ENCODE measurements at places on chromosomes 3 and 15.

- no peak for DNase-seq
Measured at GRCh38 chr3:189286188-189286587, 114.4 kb downstream of the TPRG1 start.

DNA sequence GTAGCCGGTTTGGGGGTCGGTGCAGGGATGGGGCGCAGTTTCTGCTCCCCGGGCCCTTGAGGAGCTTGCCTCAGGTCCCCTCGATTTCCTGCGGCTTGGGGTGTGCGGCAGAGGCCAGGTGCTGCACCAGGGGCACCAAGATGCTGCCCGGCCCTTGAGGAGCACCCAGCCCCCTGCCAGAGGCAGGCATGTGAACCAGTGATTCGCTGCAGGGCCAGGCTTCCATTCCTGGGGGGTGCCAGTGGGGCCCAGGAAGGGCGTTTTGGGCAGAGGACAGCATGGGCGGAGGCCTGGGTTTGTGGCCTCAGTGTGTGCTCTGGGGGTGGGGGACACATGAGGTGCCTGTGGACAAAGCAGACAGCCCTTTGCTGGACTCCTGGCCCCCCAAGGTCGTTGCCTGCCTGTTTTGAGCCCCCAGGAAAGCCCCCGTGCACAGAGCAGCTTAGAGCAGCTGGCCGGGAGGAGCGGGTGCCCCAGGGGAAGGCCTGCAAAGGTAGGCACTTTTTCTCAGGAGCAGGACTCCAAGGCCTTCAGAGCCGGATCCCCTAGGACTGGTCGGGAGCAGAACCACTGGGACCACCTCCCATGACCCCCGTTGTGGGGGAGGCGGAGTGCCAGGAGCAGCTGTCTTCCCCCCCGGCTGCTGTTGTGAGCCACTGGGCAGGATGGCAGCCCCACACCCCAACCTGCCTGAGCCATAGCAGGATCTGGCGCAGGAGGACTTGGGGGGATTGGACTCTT, 1.6 kb downstream of the PLXNA1 start:
- no peak for DNase-seq

DNA sequence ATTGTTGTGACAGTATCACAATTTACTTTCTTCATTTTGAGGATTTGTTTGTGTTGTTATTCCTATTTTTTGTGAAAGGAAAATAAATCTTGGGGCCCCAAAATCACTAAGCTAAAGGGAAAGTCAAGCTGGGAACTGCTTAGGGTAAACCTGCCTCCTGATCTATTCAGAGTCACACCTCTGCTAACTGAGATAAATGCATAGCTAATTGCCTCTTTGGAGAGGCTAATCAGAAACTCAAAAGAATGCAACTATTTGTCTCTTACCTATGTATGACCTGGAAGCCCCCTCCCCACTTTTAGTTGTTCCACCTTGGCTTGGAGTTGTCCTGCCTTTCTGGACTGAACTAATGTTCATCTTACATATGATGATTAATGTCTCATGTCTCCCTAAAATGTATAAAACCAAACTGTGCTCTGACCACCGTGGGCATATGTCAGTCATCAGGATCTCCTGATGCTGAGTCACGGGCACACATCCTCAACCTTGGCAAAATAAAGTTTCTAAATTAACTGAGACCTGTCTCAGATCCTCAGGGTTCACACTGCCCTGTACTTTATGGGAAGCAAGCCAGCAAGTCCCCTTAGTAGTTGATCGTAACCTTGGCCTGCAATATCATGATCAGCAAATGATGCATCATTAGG, 523.2 kb upstream of the GOLIM4 start:
- DNase-seq, result no peak

GRCh38 chr15:29529043-29529442, 259.4 kb upstream of the NSMCE3 start:
- no peak for DNase-seq

GRCh38 chr3:141414800-141415462, 46.6 kb downstream of the ZBTB38 start:
- DNase-seq, result no peak

DNA sequence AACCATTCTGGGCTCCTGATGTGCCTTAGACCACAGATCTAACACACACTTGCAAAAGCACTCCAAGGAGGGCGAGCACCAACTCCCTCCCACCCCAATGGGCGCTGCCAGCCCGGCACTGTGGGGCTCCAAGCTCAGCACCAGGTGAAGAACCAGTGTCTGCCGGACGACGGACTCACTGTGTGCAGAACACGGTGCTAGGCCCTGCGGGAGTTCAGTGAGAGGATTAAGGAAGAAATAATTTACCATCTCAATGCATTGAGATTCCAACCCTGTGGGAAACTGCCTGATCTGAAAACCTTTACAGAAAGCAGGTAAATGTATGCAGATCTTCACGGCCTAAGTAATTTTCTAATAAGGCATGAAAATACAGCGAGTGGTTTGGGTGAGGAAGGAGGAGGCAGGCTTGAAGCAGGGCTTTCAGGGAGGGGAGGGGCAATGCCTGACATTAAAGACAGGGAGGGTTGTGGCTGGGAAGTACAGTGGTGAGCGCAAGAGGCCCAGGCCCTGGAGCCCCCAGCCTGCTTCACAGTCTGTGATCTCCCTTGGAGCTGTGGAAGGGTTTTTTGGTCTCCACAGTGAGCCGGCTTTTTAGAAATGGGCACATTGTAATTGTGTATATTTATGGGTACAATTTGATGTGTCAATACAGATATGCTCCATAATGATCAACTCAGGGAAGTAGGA, 35.6 kb upstream of the CHRNB4 start:
- no peak for DNase-seq

- DNase-seq, result no peak
Measured at GRCh38 chr15:65363306-65363705, 14.5 kb downstream of the IGDCC3 start.

- no peak for DNase-seq
Measured at GRCh38 chr3:194476784-194477183, 10.0 kb downstream of the ATP13A3 start.

- DNase-seq, result no peak
Measured at GRCh38 chr15:69692342-69692741, 239.7 kb downstream of the RPLP1 start.

- DNase-seq, result no peak
Measured at GRCh38 chr15:61141497-61142125, 87.5 kb downstream of the RORA start.

DNA sequence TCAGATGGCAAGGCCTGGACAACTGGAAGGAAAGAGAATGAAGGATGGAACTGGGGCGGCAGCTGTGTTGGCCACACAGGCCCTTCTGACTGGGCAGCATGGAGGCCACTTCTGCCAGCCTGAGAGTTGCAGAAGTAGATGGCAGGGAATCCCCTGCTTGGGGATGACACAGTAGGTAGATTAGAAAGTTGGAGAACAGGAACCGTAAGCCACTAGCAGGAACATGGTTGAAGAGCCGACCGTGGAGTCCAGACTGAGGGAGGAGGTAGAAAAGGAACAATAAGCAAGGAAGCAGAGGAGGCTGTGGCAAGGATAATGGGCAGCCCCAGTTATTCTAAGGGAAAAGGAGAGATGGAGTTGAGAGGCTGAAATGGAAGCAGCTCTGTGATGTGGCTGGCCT, 26.4 kb upstream of the ZNF774 start:
- DNase-seq, result no peak

GRCh38 chr3:137647179-137647578, 116.9 kb upstream of the SOX14 start:
- DNase-seq, result no peak
